ENCODE measurements at places on chromosomes 4 and X. TPM values are rescaled to one million over a fixed set of nuclear protein-coding genes. Genes with fewer than 3 reads are reported as not detected.

DNA sequence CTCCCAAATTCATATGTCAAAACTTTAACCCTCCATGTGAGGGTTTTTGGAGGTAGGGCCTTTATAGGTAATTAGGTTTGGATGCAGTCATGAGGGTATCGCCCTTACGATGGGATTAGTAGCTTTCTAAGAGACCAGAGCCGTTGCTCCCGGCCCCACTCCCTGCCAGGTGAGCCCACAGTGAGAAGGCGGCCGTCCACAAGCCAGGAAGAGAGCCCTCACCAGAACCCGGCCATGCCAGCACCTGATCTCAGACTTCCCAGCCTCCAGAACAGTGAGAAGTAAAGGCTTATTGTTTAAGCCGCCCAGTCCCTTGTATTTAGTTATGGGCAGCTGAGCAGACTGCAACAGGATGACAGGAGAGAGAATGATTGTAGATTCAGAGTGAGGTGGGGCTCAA lies 40.8 kb downstream of the DCTD start:
- no peak for DNase-seq

GRCh38 chr4:2823671-2824328 lies 19.8 kb upstream of the ADD1 start:
- DNase-seq = no peak

DNA sequence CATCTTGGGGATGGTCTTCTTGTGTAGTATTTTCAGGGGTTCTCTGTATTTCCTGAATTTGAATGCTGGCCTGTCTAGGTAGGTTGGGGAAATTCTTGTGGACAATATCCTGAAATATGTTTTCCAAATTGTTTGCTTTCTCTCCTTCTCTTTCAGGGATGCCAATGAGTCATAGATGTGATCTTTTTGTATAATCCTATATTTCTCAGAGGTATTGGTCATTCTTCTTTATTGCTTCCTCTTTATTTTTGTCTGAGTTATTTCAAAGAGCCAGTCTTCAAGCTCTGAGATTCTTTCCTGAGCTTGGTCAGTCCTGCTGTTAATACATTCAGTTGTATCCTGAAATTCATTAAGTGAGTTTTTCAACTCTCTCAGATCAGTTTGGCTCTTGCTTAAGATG lies 73.1 kb downstream of the MAMLD1 start:
- DNase-seq = no peak

DNA sequence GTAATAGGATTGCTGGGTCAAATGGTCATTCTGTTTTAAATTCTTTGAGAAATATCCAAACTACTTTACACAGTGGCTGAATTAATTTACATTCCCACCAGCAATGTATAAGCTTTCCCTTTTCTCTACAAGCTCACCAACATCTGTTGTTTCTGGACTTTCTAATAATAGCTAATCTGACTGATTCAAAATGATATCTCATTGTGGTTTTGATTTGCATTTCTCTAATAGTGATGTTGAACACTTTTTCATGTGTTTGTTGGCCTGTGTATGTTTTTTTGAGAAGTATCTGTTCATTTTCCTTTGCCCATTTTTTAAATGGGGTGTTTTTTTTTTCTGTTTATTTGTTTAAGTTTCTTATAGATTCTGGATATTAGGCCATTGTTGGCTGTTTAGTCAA lies 659.0 kb upstream of the GNPDA2 start:
- DNase-seq = no peak

GRCh38 chr4:102439236-102439614 lies 61.9 kb upstream of the NFKB1 start:
- peak; percentile 48 for DNase-seq

GRCh38 chr4:118814058-118814457 lies 21.9 kb downstream of the SEC24D start:
- no peak for DNase-seq

DNA sequence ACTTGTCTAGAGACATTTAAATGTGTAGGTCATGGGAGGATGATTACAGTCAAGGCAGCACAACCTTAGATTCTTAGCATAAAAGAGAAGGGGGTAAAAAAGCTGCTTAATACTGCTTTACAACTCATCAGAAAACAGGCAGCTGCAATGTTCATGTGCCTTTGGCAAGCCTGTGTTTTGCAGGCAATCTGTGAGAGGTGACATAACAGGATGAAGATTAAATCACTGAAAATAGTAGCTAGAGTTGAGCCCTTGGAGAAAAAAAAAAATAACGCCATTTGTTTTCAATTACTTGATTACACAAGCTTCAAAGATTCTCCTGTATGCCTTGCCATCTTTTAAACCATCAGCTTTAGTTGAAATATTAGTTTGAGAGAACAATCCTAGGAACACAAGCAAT lies 847.6 kb upstream of the LCORL start:
- DNase-seq = no peak

GRCh38 chr4:169765835-169766234 lies 8.1 kb upstream of the HPF1 start:
- no peak for DNase-seq

DNA sequence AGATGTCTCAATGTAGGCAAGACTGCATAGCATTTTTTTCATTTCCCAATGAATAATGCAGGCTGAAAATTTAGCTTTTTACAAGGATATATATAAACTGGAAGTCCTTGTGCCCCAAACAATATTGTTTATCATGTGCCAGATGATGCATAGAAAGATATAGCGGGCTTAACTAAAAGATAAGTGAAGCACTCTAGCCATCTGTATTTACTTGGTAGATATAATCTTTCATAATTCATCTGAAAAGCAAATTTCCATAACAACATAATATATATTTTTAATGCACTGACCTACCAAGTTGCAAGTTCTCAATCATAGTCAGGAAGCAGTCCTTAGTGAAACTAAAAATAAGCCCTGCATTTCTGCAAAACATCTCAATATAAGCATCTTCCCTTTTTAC lies 653.3 kb downstream of the NLGN4X start:
- DNase-seq = no peak

GRCh38 chr4:21819086-21819485 lies 129.5 kb downstream of the KCNIP4 start:
- no peak for DNase-seq

Gene NAA11
- total RNA-seq = not detected

Gene HERC5
- 1.7 TPM for total RNA-seq

Gene TMEM150C
- 4.4 TPM for total RNA-seq

Gene NHS
- total RNA-seq = 0.07 TPM

Gene IL2
- total RNA-seq = not detected

Gene FAM9C
- not detected for total RNA-seq

Gene VSIG4
- not detected for total RNA-seq

Gene RPS3A
- total RNA-seq = 1,655 TPM

Measured in pulmonary artery endothelial cell (primary cell).